ENCODE measurements at places on chromosomes 11 and 22.

DNA sequence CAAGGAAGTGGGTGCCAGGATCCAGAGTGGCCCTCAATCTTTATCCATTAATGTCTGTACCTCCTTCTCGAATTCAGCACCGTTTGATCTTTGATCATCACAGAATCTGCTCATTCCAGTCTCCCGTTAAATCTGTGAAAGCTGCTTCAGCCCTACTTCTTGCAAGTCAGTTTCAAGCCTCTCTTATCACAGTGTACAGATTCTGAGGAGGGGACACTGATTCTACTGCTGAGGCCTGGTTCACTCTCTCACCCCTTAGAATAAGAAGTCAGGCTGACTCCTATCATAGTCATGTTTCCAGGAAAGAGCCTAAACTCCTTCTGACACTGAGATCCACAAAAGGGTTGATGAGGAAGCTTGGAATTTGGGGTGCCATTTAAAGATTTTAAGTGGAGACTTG, 39.0 kb downstream of the MAML2 start:
- no peak for DNase-seq

GRCh38 chr22:38243007-38243765, 29.6 kb downstream of the TMEM184B start:
- DNase-seq, result no peak

GRCh38 chr22:44276041-44276440, 36.7 kb downstream of the SHISAL1 start:
- DNase-seq, result no peak

DNA sequence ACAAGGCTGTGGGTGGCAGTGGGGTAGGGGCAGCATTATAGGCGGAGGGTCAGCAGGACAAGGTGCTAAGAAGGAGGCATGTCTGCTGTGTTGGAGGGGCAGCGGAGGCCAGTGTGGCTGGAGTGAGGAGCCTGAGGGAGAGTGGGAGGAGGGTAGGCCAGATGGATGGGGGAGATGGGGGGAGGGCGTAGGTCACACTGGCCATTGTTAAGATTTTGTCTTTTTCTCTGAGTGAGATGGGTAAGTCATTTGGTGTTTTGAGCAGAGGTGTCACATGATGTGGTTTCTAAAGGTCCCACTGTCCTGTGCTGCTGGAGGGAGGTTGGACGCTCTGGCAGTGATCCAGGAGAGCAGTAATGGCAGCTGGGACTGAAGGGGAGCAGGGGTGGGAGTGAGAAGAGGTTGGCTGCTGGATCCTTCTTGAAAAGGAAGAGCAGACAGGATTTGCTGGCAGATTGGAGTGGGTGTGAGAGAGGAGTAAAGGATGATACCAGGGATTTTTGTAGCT, 9.8 kb downstream of the PPP6R3 start:
- no peak for DNase-seq

- DNase-seq, result no peak
Observed at GRCh38 chr11:118002541-118003423, 16.6 kb downstream of the IL10RA start.

DNA sequence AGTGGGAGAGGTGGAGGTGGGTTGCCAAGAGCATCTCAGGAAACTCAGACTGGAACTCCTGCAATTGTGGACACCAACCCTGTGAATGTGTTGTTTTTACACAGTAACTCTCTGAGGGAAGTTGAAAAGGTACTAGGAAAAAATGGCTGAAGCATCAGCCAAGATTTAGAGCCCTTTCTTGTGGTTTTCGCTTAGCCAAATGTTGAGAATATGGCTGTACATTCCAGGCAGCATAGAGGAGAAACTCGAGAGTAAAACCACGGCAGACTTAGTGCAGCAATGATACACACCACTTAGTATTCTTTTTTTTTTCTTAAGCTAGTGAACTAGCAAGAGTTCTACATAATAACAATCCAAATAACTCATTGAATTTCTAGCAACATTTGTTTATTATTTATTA, 309.7 kb upstream of the MTNR1B start:
- no peak for DNase-seq

DNA sequence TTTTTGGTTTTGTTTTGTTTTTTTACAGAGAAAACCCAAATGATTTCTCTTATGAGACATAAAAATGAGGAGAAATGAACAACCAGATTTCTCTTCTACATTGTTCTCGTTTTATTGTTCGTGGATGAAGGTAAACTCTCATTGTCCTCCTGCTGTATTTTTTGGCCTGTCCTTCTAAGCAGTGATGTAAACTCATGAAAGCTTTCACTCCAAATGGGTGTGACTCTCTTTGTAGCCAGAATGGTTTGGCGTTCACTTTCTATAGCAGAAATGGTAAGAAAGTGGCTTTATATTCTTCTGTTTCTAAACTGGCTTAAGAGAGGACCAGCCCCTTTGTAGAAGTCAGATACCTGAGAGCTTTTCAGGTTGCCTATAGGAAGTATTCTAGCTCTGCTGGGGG, 15.5 kb upstream of the BMAL1 start:
- no peak for DNase-seq

DNA sequence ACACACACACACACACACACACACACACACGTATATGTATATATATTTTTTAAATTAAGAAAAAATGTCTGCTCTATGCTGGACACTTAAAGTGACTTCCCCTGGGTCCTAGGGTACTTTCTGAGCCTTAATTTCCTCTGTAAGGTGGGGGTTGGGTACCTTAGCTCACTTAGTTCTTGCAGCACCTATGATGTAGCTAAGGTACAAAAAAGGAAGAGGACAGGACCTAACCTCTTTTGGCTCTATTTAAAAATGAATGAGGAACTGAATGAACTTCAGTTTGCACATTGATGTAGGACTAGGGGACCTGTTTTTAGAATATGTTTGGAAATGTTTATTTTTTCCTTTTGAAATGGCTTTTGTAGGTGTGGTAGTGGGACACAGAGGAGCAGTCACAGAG, 11.1 kb downstream of the SREBF2 start:
- no peak for DNase-seq

DNA sequence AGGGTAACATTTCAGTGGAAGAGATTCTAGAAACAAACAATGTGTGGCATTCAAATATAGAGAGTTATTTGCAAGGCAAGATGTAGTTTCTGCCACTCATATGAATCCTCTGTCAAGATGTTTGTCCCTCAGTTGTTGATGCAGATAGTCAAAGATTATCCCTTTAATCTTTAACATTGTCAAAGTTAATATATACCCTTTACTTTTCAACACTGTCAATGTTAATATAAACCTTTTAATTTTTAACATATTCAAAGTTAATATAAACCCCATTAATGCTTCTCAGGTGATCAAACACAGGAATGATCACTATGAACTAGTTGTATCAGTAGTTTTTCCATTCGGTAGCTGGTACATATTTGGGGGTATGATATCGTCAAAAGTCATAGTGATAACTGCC, 51.9 kb upstream of the PICALM start:
- DNase-seq, result no peak

All from hematopoietic multipotent progenitor cell (in vitro differentiated cells).